ENCODE measurements at places on chromosomes 3 and 15.

DNA sequence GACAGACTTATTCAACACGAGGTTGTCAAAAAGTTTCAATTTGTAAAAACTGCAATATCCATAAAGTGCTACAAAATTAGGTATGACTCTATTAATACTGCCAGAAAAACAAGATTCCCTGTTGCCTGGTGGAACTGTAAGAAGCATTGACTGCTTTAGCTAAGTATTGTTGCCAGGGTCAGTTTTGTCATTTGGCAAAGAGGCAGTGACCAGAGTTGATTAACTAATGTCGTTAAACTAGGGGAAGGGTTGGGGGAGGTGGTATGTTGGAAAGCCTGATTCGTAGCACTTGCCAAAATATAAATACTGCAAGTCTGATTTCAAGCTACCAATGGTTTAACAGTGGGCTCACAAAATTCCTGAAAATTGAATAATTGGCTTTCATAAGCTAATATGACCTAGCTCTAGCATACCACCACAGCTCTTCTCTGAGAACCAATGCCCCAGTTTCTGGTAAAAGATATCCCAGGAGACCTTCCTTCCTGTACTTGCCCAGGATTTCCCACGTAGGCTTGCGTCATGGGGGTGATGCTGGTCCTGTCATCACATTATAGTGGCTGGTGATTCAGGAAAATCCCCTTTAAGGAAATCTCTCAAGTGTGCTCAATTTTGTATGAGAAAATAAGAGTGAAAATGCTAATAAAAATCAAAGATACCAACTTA lies 266.4 kb upstream of the TBC1D5 start:
- DNase-seq = no peak

DNA sequence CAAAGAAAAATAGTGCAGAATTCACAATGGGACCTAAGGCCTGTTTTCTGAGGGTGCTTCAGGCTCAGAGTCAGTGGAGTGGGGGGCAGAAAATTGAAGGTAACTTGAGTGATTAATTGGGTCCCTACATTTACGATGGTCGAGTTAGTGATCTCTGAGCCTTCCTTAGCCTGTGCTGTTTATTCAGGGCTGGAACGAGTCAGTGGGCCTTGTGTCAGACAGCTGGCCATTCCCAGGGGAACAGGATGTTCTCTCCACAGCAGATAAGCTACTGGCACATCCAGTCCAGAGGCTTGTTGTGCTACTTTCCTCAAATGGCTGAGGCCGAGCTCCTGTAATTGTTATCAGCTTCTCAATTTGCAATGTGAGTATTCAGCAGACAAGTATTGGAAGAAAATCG lies 29.2 kb upstream of the CNTN3 start:
- no peak for DNase-seq

- DNase-seq = no peak
Measured at GRCh38 chr3:17307482-17307881, 422.7 kb downstream of the PLCL2 start.

GRCh38 chr3:31483776-31484175 lies 48.9 kb upstream of the STT3B start:
- DNase-seq = no peak

GRCh38 chr3:13141991-13142412 lies 68.8 kb upstream of the IQSEC1 start:
- DNase-seq = no peak

DNA sequence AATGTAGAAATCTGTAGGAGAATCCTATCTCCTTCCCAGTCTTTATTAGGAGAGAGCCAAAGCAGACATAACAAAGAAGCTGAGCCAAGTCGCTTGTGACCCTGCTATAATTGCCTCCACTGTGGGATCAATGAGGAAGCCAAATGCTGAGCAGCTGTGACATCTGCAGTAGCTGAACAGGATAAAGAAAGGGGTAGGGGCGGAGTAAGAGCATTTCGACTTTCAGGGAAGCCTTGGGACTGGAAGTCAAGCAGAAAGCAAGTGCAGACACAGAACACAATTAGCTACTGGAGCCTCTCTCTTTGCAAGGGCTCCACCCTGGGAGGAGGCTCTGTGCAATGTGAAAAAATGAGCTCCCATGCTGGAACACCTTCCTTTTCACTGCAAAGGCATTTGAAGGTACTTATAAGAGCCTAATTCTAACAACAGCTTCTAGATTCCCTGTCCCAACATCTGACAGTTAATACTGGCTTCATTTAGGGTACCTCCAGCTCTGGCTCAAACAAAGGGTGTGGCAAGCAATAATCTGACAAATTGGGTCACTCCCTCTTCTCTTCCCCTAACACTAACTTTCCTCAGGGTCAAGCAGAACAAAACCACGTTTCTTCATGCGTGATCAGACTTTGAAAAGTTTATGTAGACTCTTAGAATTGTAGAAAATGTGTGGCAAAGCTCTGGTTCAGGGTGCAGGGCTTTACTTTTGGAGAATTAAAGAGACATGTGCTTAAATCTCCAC lies 166.4 kb downstream of the CADPS start:
- DNase-seq = no peak

- no peak for DNase-seq
Measured at GRCh38 chr15:59222906-59223550, 16.4 kb downstream of the LDHAL6B start.

Measured in NCI-H1436 (cell line).